ENCODE measurements at places on chromosomes 7 and 10.

DNA sequence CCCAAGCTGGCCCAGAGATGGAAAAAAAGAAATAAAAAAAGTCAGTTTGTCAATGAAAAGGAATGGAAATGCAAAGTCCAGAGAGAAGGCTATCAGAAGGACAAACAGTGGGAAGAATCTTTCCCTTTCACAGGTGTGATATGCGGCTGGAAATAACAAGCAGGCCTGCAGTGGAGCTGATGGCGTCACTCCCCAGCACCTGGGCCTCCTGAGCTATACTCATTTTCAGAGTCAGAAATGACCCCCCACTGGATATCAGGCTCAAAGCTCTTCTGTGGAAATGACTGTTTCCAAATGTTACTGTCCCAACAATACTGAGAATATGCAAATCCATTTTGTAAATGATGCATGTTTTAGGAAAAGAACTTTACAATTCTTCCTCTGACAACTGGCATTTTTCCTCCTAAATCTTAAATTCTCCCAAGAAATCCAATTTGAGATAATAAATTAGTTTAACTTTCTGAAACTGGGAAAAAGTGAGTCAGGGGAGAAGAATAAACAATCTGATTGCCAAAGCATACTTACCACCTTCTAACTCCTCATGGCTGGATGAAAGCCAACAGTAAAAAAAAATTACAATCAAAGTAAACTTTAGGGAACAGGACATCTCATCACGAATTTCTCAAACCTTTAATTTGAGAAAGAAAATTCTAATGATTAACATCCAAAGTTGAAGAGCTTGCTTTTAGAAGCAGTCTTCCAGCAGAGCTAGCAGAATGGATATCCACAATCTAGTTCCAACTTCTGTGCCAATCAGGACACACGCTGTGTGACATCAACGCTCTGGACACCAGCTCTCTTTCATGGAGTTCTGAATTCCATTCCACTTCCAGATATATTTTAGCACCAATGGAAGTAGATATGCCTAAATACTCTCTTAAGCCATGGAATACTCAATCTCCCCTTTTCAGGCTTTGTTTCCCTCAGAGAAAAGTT lies 5.3 kb upstream of the CUZD1 start:
- DNase-seq: no peak

- DNase-seq: peak; percentile 90
These were observed 49.1 kb upstream of the ELN start for GRCh38 chr7:73978661-73979563.

DNA sequence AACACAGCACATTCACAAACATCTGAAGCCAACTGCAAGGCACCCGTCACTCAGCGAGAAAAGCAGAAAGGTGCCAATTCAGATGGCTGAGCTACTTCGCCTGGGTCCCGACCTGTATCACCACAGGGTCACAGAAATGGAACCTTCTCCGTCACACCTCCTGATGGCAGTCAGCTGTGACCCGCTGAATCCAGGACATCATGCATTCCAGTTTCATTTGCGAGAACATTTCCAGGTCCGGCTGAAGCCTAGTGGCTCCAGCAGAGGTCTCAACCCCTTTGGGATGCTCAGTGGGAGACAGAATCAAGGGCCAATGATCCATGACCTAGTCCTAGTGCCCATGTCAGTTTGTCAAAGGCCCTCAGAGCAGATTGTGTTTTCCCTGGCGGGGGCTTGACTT lies 193.6 kb upstream of the KLF14 start:
- DNase-seq: no peak

GRCh38 chr7:47291461-47292081 lies 290.3 kb downstream of the TNS3 start:
- DNase-seq: peak; percentile 76

GRCh38 chr7:39510864-39511354 lies 55.3 kb upstream of the YAE1 start:
- no peak for DNase-seq

DNA sequence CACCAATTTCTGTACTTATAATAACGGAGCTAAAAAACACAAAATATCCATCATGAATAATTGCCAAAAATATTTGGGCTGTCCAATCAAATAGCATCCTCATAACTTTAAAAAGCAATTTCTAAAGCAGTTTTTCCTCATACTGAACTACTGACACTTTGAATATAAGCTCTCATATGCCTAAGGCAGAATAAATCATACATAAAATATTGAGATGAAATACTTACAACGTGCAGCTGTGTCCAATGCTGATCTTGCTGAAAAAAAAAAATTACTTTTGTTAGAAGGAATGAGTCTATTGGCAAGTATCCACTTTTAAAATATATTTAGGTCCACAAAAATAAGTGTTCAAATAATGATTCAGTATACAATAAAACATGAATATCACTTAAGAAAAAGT lies 24.2 kb downstream of the FAM3C start:
- DNase-seq: no peak

DNA sequence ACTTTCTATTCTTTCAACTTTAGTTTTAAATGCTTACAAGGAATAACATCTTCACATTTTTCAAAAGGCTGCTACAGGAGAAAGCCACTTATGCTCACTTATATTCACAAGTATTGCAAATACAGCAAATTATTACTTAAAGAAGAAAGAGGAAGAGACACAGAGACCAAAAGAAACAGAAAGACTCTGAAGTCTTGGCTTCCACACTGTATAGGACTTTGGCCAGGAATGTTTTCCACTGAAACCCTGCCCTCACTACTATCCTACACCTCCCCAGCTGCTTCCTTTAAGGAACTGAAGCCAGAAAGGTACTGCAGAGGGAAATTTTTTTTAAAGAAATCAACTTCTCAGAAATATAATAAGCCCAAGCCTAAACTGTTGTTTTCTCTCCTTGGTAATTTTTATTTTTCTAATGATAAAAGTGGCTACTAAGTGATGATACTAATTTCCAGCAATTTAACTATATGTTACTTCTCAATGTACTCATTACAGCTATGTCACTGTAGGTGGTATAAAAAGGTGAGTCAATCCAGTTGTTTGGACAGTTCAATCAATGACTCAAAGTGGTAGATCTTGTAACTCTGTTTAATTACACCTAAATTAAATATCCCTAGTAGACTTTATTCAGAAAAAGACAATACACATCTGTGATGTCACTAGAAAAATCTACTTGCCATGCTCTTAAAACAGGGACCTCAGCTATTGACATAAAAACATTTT lies 231.6 kb downstream of the GRM8 start:
- no peak for DNase-seq

- no peak for DNase-seq
These were observed 24.6 kb downstream of the DLD start for GRCh38 chr7:107915541-107915940.

DNA sequence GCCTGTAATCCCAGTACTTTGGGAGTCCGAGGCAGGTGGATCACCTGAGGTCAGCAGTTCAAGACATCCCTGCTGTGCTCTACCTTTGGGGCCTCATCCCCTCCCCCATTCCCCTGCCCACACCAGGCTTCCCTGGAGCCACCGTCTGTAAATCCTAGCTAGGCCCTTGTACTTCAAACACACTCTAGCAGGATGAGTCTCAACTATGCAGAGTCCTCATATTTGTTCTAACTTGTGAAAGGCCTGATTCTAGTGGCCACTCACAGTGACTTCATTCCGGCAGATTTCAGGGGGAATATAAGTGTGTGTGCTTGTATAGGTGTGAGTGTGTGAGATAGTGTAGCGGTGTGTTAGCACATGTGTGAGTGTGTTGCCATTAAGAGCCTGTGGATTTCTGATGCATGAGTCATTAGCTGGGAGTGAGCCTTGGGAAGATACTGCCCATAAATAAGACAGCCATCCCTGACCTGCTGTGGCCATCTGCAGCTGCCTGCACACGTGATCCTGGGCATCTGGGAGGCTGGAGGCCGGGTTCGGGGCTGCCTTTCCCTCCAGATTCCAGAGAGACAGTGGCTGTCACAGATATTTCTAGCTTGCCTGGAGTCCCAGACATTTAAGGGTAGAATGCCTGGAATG lies 1.7 kb upstream of the NEURL1 start:
- DNase-seq: peak; percentile 63

DNA sequence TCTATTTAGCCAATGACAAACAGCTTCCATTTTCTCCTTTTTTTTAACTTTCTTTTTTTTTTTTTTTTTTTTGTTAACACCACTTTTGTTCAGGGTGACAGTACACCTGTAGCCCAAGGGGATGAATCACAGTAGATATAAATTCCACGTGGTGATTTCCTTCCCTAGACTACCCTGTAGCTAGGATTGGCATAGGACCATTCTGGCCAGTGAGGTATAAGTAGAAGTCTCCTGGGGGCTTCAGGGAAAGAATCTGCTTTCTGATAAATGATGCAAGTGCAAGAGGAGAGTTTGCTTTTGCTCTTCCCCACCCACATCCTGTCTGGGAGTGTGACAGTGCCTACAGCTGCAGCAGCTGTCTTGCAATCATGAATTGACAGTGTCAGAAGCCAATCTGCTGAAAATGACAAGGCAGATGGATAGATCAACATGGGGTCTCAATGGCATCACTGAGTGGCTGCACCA lies 63.2 kb upstream of the TOMM7 start:
- DNase-seq: no peak

- no peak for DNase-seq
These were observed 45.8 kb downstream of the FKBP6 start for GRCh38 chr7:73373741-73374140.

- no peak for DNase-seq
These were observed 73.7 kb downstream of the ABLIM1 start for GRCh38 chr10:114584419-114584818.

- DNase-seq: no peak
These were observed 205.0 kb downstream of the FANK1 start for GRCh38 chr10:126101325-126101724.

DNA sequence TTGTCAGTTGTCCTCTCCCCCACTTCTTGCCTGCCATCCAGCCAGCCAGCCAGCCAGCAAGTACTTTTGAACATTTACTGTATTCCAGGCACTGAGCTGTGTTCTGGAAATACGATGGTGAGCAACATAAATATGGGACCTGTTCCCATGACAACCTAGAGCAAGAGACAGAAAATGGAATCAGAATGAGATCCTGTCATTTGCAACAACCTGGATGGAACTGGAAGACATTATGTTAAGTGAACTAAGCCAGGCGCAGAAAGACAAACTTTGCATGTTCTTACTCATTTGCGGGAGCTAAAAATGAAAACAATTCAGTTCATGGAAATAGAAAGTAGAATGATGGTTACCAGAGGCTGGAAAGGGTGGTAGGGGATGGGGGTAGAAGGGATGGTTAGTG lies 140.7 kb downstream of the ICA1 start:
- no peak for DNase-seq

Measured in PC-9 (cell line).